ENCODE measurements at places on chromosomes 6 and 20.

DNA sequence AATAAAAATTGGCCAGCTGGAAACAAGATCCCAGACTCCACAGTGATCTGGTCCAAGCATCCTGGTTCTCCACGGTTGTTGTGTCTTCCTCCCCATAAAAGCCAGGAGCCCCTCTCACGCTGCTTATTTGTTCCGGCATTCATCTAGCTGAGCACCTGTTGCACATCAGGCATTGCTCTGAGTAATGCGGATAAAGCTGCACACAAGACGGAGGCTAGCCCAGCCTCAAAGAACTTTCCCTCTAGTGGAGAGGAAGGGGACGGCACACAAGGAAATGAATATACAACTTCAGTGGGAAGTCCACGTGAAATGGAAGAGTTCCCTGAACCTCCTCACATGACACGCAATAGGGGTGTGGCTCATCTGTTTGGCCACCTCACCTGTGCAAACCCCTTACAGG, 30.3 kb upstream of the NXT1 start:
- DNase-seq, result no peak

GRCh38 chr6:168231393-168231957, 88.1 kb downstream of the DACT2 start:
- no peak for DNase-seq

DNA sequence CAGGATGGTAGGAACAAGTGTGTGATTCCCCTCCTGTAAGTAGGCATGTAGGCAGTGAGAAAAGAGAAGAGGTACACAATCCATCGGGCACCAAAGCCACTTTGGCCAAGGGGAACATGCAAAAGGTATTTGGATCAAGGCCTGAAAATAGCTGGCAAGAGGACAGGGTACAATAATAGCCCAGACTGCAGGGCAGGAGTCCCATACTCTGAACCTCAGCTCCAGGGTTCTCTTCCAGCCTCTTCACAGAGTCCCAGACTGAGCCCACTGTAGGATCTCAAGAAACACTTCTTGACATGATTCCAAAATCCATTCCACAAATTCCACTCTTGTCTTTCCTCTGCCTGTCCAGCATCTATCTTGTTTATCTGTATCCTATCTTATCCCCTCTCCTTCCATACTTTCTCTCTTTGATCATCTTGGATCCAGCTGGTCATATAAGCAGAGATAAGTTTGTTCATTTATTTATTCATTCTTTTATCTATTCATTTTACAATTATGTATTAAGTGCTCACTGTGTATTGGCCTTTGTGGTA, 19.7 kb downstream of the ACSS2 start:
- no peak for DNase-seq

- no peak for DNase-seq
Measured at GRCh38 chr20:21430020-21430419, 32.7 kb upstream of the NKX2-4 start.

DNA sequence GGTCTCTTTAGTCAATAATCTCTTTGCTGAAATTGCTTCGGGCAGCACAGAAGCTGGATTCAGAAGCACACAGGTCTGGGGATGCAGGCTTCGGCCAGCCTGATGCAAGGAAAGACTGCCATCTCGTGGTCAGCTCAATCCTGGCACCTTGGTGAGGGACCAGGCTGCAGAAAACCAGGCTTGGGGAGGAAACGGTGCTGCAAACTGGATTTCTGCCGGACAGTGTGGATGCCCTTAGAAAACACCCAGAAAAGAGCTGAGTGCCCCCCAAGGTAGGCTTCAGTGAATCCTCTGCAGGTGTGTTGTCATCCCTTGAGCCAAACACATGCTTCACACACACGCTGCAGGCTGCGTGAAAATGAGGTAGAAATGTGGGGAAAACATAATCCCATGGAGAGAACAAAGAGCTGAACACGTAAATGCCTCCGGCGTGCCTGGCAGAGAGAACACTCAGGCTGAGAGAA, 89.8 kb upstream of the PAX1 start:
- DNase-seq, result peak; percentile 47

- DNase-seq, result no peak
Measured at GRCh38 chr6:11058406-11058805, 14.3 kb upstream of the ELOVL2 start.

DNA sequence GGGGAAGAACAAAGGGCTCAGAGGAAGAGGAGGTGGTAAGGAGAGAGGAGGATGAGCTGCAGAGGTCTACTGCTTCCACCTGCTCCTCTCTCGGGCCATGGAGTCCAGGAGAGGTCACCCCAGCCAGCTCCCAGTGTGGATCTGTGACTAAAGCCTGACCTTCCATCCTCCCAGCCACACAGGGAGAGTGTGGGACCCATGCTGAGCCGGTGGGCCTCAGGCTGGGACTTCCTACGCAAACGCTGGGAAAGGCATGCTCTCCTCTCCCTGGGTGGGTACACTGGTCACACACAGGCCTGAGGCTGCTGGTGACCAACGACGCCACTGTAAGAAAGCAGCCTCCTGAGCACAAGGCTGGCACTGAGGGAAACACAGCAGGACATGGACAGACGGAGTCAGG, 111.3 kb downstream of the PREX1 start:
- DNase-seq, result no peak

GRCh38 chr6:42745083-42745639, 742 bp downstream of the TBCC start:
- peak; percentile 38 for DNase-seq

DNA sequence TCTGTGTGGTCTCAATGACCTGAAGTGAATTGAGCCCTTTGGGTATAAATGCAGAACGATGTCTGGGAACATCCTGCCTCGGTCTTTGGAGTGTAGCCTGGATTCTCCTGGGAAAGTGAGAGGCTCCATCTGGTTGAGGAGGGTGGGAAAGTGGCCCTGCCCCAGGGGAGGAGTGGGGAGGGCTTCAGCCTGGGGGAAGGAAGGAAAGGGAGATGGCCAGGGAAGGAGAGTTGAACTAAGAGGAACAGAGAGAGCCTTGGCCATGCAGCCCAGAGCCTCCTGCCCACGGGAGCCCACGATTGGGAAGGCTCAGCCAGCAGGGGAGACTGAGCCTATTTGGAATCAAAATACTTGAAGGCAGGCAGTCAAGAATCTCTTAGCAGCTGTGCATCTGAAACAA, 2.3 kb upstream of the EPB41L1 start:
- DNase-seq, result no peak

- DNase-seq, result no peak
Measured at GRCh38 chr20:33793011-33793931, 17.9 kb upstream of the CHMP4B start.

DNA sequence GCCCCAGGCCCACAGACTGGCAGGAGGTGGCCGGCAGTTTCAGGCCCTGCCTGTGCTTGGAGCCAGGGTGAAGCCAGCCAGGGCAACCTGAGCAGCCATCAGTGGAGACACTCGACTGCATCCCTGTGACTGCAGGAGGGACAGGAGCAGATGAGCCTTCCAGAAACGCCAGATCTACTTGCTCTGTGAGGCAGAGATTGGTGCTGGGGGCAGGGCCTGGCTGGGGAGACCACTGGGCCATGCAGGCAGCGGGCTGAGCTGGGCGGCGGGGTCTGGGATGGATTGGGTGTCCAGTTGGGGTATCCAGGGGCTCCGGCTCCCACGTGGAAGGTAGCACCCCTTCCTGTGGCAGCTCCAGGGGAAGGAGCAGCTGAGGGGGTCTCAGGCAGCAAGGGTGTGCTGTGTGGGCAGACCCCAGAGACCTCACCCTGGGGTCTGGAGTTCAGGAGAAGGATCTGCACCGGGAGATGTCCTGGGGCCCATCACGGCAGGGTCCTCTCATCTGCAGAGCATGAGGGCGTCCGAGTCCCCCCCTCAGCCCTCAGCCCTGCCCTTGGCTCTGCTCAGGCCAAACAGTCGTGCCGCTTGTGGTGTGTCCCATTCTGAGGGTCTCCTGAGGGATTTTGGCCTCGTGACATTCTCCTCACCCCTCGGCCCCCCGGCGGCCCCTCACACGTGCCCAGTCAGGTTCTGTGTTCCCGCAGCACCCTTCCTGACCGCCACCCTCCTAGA, 334.9 kb downstream of the TAF4 start:
- DNase-seq, result no peak

DNA sequence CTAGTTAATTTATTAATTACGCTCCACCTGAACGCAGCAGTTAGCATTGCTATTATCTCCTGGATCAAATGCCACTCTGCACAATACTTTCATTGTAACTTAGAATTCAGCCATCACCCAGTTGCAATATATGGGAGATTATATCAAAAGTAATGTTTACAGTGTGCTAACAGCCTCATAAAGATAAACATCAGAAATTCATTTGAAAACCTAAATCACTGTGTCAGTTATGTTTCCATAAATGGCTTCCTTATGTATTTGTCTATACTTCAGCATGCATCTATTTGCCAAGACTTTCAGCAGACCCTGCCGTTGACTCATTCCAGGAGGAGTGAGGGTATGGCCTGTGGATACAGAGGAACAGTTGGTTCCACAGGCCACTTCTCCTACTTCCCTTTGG, 300.1 kb downstream of the TFAP2B start:
- no peak for DNase-seq

GRCh38 chr20:12467758-12468157, 541.0 kb upstream of the SPTLC3 start:
- no peak for DNase-seq

GRCh38 chr6:108652375-108652774, 91.7 kb downstream of the FOXO3 start:
- no peak for DNase-seq

GRCh38 chr6:132000296-132000695, 49.1 kb upstream of the CCN2 start:
- no peak for DNase-seq

- peak; percentile 63 for DNase-seq
Measured at GRCh38 chr6:25138233-25138933, 140.8 kb upstream of the CARMIL1 start.

GRCh38 chr6:4935486-4935885, 68.4 kb downstream of the RPP40 start:
- DNase-seq, result no peak

DNA sequence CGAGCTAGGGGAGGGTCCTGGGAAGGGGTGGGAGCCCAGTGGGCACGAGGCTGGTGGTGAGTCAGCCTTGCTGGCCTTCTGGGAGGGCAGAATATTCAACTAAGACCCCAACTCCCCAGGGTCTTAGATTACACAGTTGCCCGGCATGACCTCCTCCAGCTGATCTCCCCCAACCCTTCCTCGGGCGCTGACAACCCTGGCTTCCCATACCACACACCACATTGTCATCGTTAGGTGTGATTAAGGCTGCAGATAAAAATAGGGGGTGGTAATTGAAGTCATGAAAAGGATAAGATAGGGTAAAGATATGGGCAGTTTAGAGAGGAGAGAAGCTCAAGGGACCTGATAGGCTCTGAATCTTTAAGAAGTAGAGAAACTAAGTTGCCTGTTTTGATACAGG, 10.5 kb downstream of the CDC40 start:
- no peak for DNase-seq

DNA sequence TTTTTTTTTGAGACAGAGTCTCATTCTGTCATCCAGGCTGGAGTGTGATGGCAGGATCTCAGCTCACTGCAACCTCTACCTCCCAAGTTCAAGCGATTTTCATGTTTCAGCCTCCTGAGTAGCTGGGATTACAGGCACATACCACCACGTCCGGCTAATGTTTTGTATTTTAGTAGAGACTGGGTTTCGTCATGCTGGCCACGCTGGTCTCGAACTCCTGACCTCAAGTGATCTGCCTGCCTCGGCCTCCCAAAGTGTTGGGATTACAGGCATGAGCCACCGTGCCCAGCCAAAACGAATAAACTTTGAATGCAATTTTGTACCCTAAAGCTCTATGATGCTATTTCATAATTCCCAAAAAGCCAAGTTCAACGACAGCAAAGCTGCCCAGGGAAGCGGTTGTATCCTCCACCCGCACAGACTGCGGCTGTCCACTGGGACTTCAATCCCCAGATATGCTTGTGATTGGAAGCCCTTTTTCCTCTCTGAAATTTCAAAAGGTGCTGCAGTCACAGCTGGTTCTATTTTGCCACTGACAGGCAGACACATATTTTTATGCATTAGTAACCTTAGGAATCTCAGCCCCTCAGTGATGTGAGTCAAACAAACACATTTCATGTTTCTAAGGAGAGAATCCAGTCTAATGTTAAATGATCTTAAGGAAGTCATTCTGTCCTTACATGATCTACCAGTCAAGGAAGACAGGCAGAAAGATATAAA, 8.7 kb upstream of the RAMACL start:
- no peak for DNase-seq

DNA sequence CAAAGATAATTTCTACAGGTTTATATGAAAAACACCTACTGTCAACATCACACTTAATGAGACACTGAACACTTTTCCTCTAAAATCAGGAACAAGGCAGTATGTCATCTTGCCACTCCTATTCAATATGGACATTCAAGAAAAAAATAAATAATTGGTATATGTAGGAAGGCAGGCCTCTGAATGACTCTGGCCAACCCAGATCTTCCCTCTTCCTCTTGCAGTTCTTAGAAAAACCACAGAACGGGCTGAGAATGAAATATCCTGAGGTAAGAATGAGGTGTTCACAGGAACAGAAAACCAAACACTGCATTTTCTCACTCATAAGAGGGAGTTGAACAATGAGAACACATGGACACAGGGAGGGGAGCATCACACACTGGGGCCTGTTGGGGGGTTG, 1207.2 kb upstream of the CITED2 start:
- no peak for DNase-seq

GRCh38 chr6:26660000-26660361, 435 bp upstream of the ZNF322 start:
- DNase-seq, result peak; percentile 30

DNA sequence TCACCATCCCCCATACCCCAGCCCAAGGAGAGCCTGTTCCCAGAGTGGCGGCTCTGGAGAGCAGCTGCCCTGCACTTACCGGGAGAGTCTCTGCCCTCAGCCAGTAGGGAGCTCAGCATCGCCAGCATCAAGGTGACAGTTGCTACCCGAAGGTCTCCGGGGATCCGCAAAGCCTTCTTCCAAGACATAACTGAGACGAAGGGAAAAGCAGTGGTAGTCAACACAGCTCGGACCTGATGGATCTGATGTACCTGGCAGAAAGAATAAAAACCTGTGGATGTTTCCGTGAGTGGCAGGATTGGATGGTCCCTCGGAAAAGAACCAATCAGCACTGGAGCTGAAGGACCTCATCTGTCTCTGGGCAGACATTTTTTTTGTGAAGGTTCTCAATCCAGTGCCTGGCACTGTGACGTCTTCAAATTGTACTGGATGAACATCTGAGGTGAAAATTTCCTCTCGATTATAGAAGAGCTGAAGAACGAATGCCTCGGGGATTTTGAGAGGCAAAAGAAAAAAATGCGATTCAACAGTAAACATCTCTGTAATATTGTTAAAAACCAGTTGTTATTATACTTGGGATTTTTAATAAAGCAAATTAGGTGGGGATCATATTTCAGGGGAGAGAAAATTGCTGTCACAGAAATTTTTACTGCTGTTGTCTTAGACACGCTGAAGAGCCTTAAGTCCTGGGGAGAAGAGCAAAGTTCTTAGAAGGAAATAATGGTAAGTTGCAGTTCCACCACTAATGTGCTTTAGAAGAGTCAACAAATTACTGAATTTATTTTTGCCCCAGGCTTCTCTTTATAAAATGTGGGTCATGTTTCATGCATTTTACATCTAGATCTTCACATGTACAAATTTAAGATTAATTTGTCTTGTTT, at the start of gene HLA-DQB1:
HLA-DQB1 (minus strand) TSS at position 238 of the 881 bp plus-strand sequence; CDS start at position 188, 50 bp downstream.
- DNase-seq, result no peak
